BJ (cell line): ENCODE measurements at places on chromosomes 1 and 21.

GRCh38 chr21:31686272-31686915, 26.9 kb downstream of the SOD1 start:
- no peak for DNase-seq

GRCh38 chr1:198168227-198168626, 11.4 kb downstream of the NEK7 start:
- no peak for DNase-seq

GRCh38 chr1:39117899-39118450, 86.5 kb upstream of the MACF1 start:
- DNase-seq = no peak

- no peak for DNase-seq
Observed at GRCh38 chr1:18866846-18867245, 7.4 kb upstream of the TAS1R2 start.

DNA sequence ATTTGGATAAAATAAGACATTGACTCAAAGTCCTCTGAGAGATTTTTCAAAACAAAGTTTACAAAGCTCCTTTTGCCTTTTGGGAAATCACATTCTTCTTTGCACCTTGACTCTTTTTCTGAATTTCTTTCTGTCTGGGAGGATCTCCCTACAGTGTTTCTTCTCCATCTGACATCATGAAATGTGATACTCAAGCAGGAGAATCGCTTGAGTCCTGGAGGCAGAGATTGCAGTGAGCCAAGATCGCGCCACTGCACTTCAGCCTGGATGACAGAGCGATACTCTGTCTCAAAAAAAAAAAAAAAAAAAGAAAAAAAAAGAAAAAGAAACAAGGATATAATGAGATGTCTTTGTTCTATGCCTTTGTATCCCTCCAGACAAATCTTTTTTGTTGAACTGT, 13.3 kb upstream of the GRIK1 start:
- DNase-seq = no peak

- no peak for DNase-seq
Observed at GRCh38 chr1:57868239-57868638, 444.4 kb upstream of the DAB1 start.

GRCh38 chr1:15691434-15692032, 7.4 kb downstream of the PLEKHM2 start:
- DNase-seq = no peak

DNA sequence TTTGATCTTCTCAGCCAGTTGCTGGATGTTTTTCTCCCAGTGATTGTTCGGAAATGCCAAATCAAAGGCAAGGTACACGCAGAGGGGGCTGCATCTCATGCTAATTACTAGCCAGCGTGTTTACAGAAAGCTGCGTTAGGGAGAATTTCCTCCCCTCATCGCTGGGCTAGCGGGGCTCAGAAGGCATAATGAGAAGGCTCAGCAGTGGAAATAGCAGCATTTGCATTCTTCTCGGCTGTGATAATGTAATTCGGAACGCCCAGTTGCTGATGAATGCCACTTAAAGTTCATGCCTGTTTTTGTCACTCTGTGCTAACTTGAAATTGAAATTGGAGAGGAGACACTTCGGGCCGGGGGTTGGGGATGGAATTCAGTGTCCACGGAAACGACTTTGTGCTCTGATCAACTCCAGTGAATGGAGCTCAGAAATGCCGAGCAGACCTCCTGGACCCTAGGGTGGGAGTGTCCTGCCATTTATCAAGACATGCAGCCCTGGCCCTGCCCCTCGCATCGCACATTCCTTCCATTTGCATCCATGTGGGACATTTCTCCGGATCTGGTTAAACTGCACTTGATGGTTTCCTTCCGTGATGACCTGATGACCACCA, 313.4 kb upstream of the C1orf174 start:
- DNase-seq = no peak

- DNase-seq = no peak
Observed at GRCh38 chr21:33273044-33273443, 6.9 kb downstream of the IL10RB start.

- DNase-seq = no peak
Observed at GRCh38 chr1:75053207-75053606, 81.0 kb upstream of the LHX8 start.

DNA sequence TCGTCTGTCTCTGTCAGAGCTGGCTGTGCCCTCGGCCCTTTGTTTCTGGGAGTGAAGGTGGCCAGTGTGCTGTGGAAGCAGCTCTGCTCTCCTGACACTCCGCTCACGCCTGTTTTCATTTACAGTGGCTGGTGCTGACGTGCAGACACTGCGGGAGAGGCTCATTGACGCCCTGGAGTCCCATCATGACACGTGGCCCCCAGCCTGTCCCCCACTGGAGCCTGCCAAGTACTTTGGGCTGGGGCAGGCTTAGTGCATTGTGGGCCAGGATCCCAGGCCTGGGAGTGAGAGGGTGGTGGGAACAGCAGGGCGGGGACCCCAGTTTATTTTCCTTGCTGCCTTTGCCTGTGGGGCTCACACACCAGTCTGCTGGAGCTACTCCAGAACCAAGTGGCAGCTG, 21.1 kb downstream of the QSOX1 start:
- no peak for DNase-seq

GRCh38 chr1:97577613-97578012, 343.2 kb downstream of the DPYD start:
- DNase-seq = no peak

DNA sequence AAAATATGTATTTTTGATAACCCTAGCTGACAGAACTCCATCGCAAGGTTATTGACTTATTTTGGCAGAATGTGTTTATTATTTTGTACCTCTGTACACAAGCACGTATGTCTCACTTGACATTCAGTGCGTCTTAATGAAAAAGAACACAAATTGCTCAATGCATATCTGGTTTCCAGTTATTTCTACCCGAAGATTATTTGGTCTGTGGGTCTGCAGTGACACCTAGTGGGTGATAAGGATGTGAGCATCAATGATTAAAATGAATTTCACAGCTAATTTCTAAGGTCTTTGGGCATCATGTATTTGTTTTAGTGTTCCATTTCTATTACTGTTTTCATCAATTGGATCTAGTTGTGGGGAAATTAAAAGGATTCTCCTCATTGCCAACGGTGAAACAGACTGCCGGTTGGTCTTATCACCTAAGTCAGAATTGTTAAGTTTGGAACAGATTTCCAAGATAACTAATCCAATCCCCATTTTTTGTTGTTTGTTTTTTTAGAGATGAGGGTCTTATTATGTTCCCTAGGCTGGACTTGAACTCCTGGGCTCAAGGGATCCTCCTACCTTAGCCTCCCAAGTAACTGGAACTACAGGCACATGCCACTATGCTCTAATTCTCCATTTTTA, 13.9 kb downstream of the DDX20 start:
- no peak for DNase-seq

DNA sequence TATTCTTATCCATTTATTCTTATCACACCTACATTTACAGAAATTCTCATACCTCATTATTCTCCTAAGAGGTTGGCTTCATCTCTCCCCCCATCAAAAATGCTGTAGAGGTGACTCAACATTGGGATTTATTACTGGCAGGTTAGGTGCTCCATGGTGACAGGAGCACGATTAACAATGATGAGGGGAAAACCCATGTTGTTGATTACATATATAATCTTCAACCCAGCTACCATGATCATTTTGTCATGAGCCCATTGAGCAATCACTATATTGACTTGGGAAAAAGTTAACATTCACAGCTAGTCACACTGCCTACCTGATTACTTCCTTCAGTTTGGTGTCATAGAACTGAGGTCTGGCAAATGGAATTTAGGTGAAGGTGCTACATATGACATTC, 712.1 kb upstream of the CHRM3 start:
- DNase-seq = no peak

GRCh38 chr1:181623850-181624249, 140.5 kb downstream of the CACNA1E start:
- no peak for DNase-seq

- DNase-seq = no peak
Observed at GRCh38 chr1:53308506-53308905, 19.4 kb downstream of the LRP8 start.

- DNase-seq = no peak
Observed at GRCh38 chr1:27591622-27592021, 12.3 kb downstream of the AHDC1 start.

DNA sequence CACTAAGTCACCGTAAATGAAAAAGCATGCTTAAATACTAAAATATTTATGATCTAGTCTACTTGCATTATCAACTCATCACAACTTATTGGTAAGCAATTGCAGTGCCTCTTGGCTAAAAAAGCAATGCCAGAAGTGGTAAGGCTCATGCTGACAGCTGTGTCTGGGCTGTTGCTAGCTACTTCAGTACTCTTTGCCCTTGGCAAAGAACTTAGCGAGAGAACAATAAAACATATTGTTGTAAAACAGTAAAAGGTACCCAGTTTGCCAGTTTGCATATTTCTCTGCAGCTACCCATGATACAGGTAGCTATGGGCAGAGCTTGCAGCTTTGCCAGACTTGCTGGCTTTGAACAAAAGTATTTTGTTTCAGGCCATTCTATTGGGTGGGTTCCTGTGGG, 73.1 kb downstream of the ATP6V1G3 start:
- DNase-seq = no peak
